Neural progenitor cell (in vitro differentiated cells): ENCODE measurements at places on chromosomes 7 and 10.

DNA sequence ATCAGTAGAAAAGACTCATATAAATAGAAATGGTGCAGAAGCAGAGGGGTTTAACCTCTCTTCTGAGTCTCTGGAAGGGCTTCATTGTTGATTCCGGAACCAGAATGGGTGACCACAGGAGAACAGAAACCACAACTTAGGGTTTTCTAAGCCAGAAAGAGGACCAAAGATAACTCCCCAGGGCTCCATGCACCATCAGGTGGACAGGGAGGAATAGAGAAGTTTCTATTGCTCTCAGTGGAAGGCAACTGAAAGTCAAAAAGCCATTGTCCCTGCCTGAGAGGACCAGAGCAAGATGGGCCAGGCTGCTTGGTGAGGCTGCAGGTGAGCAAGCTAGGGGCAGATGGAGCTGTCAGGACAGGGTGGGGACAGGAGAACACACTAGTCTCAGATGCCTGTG, 14.6 kb upstream of the NPS start:
- no peak for DNase-seq

DNA sequence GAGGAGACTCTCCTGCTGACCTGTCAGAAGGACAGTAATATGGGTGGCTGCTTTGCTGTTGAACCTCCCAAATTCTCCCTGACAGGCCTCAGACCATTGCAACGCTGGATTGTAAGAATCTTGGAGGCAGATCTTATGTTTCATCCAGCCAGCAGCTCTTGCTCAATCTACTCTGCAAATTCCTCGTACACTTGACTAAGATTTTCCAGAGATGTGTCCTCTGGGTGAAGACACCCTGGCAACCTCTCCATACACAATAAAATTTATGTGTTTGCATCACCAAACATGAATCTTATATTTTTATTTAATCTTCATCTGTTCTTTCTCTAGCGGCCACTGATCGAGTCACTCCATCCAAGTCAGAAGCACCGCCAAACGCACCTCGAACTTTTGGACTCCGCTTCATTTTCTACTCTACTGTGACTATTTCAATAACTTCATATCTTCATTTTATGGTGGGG, 623.1 kb downstream of the ACTR3B start:
- no peak for DNase-seq

- no peak for DNase-seq
Measured at GRCh38 chr7:54398863-54399262, 143.3 kb upstream of the VSTM2A start.

GRCh38 chr10:103246324-103246723, 637 bp downstream of the RPEL1 start:
- DNase-seq: no peak

DNA sequence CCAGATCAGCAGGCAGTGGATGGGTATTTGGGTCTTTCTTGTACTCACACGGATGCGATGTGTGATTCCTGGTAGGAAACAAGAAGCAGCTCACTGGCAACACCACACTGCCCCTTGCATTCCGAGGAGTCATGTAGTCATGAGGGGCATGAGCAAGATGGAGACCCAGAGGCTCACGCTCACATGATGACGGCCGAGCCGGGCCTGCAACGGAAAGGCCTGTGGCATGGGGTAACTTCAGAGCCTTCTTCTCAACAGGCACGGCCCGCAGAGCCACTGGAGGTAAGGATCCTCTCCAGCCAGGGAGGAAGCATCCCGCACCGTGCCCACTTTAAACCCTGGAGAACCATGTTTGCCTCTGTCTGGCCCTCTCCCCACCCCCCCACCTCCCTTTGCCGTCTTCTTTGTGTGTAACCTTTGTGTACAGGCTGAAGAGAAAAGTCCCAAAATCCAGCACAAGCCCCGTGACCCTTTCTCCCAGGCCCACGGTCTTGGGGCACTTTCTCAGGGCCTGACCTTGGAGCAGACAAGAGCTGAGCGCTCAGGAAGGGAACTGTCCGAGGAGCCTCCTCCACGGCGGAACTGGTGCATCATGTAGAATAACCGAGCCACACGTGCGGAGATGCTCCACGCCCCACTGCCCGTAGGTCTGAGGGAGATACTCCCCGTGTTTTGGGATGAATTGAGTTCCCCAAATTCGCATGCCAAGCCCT, 516.4 kb downstream of the DNAJB6 start:
- no peak for DNase-seq

GRCh38 chr10:10797513-10797912, 220.2 kb upstream of the CELF2 start:
- DNase-seq: no peak

DNA sequence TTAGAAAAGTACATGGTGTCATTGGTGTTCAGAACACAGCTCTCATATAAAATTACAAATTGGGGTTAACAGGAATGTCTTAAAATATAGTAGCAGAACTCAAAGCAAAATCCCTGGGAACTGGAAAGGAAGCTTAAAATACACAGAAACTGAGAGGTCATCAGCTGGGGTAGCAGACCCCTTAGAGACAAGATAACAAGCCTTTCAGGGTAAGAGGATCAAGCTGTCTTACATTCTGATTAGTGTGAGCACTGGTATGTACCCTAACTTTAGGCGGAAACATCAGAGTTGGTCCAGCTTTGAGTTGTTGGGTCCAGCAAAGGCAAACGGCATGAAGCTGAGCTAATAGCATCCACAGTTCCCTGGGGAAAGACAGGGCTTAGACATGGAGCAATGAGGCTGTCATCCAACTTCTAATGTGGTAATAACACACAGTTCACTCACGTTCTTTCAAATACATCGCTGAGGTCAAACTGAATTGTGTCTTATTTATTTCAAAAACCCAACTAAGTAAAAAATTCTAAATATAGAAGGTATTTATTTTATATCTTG, 32.6 kb downstream of the ARHGAP21 start:
- DNase-seq: peak; percentile 21

- no peak for DNase-seq
Measured at GRCh38 chr10:93498166-93498565, 1.8 kb downstream of the CEP55 start.

DNA sequence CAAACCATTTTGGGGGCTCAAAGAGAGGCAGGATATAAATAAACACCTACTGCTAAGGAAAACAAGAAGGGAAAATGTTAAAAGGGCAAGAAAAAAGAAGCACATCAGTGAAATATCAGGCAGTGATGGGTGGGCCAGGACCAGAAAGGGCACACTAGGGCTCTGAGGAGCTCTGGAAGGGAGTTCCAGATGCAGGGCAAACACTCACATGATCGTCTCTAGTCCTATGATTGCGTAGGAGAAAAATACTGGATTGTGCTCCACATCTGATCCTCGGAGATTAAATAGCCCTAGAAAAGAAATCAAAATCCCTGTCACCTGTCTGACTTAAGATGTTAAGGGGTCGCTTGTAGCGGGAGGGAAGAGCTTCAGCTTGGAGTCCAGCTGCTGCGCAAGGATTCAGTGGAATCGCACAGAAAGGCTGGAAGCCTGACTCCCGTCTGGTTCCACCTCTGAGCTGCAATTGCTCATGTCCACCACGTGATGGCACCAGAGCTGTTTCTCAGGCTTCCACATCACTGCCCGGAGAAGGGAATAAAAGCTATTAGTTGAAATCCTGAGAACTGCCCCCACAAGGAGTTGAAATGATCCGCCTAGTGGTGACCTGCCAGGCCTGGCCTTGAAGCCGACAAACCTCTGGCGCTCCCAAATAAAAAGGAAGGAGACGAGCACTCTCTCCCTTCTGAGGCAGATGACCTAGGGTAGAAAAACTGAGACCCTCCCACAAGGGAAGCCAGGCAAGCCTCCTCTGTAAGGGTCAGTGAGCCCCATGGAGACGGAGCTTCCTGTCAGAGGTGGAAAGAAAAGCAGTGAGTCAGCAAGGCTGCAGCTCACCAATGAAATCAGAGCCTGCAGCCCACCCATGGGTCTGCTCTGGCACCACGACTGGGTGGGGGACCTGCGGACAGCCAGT, 39.2 kb downstream of the XPNPEP1 start:
- peak; percentile 93 for DNase-seq

GRCh38 chr10:30784897-30785605, 155.5 kb upstream of the LYZL2 start:
- peak; percentile 95 for DNase-seq

DNA sequence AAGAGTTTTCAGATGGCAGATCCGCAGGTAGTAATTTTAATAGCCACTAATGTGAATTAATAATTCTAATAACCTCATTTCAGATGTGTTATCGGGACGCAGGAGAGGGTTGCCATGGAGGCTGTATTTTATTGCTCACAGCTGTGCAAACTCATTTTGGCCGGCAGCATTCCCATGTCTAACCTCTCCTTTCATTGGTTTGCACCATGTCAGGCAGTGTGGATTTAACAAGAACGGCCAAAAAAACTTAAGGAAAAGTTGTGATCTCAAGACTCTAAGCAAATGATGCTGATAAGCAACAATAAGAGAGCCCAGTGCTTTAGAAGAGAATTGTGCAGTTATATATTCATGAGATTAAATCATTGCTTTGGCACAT, 88.7 kb upstream of the NRP1 start:
- no peak for DNase-seq

- DNase-seq: peak; percentile 62
Measured at GRCh38 chr10:102118867-102119266, 1.3 kb downstream of the LDB1 start.
